ENCODE measurements at places on chromosomes 11 and 22.

GRCh38 chr22:46574993-46575910, 37.8 kb upstream of the CELSR1 start:
- DNase-seq: no peak

DNA sequence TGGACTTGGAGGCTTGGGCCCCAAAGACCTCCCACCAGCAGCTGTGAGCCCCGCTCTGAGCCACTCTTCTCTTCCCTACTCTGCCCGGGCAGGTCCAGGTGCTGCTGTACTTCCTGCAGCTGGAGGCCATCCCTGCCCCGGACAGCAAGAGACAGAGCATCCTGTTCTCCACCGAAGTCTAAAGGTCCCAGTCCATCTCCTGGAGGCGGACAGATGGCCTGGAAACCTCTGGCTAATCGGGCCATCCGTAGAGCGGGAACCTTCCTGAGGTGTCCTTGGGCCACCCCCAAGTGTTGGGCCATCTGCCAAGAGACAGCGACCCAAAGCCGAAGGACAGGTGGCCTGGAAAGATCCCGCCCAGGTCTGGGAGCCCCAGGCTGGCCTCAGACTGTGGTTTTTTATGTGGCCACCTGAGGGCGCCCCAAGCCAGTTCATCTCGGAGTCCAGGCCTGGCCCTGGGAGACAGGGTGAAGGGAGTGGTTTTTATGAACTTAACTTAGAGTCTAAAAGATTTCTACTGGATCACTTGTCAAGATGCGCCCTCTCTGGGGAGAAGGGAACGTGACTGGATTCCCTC, 135.1 kb downstream of the BCR start:
- DNase-seq: no peak

GRCh38 chr22:24289741-24290163, 19.1 kb downstream of the SPECC1L start:
- DNase-seq: no peak

- DNase-seq: no peak
Measured at GRCh38 chr11:120141768-120142423, 4.0 kb upstream of the TRIM29 start.

Measured in SK-N-MC (cell line).